ENCODE measurements at places on chromosomes 4 and X.

GRCh38 chr4:186709517-186709916, 14.1 kb downstream of the FAT1 start:
- DNase-seq, result no peak

DNA sequence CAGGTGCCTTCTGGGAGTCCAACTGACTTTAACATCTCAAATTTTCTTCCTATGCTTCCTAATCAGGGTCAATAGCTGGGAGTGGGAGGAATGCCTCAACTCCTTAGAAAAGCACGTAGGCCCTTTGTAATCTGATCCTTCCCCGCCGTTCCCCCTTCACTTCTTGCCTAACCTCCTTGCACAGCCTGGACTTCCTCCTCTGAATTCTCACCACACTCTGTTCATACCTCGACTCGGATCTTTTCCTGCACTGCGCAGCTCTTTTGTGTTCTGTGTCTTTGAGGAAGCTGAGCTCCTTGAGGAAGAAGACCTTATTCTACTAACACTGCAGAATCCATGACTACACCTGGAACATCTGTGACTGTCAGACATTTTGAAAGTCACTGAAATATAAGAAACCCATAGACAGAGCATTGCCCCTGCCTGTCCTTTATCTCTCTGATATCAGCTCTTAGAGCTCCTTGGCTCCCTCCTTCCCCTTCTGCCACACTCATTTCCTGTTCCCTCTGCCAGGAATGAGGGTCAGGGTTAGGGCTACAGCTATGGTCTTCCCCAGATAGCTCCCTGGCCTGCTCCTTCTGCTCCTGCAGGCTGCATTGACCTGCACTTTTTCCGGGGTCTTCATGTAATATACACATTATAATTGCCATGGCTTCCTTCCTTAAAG, 140.2 kb upstream of the LDB2 start:
- DNase-seq, result no peak

DNA sequence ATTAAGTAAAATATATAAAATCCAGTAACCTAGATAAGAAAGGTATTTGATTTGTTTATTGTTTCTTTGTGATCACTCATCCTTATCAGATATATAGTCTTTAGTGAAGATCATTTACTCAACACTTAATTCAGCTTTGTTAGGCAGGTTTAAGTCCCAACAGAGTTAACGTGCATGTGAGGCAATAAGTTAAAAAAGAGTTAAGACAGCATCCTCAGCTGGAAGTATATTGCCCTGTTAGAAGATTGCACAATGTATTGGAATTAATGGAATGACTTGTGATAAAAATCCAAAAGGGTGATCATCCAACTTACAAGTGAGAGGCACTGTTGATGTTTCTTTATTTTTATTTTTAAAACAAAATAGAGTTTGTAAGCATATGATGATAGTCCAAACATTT, 1162.1 kb downstream of the RAPGEF2 start:
- DNase-seq, result no peak

DNA sequence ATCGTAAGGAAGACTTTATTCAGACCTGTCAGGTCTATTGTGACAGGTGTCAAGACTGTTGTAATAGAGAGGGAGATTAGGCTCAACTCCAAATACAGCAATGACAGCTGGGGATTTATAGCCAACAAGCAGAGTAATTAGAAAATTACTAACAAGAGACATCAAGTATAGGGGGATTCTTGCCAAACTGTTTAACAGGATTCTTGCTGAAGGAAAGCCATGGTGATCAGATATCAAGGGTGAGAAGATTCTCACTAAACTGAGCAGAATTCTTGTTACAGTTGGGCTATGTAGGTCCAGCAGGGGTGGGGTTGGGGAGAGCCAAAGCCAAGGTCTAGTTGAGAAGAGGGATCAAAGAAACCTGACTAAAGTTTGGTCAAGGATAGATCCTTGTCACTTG, 461.0 kb upstream of the GALNT7 start:
- DNase-seq, result no peak

All from fibroblast of skin of back (primary cell).